ENCODE measurements at places on chromosomes 5 and 9. TPM values are rescaled to one million over a fixed set of nuclear protein-coding genes. Genes with fewer than 3 reads are reported as not detected.
A peak's percentile ranks its signal among the peaks of the same experiment; 100 is the strongest.

DNA sequence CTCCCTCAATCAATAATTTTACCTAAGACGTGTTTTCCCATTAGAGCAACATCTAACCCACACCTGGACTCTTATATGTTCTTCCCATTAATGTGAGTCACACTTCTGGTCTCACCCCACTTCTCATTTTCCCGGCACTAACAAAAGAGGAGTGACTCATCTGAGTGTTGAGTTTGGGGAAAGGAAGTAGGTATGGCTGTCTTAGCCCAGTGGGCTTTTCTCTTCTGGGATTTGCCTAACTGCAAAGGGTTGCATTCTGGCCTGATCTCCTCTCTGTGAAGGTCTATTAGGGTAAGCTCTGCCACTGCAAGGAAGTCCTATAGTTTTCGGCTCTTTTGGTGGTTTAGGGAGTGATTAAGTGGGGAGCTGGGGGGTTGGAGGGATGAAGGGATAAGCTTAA, 195.6 kb downstream of the KIAA0825 start:
- DNase-seq, result peak; percentile 26

GRCh38 chr9:133331221-133331620, 4.8 kb downstream of the SURF6 start:
- DNase-seq, result no peak

DNA sequence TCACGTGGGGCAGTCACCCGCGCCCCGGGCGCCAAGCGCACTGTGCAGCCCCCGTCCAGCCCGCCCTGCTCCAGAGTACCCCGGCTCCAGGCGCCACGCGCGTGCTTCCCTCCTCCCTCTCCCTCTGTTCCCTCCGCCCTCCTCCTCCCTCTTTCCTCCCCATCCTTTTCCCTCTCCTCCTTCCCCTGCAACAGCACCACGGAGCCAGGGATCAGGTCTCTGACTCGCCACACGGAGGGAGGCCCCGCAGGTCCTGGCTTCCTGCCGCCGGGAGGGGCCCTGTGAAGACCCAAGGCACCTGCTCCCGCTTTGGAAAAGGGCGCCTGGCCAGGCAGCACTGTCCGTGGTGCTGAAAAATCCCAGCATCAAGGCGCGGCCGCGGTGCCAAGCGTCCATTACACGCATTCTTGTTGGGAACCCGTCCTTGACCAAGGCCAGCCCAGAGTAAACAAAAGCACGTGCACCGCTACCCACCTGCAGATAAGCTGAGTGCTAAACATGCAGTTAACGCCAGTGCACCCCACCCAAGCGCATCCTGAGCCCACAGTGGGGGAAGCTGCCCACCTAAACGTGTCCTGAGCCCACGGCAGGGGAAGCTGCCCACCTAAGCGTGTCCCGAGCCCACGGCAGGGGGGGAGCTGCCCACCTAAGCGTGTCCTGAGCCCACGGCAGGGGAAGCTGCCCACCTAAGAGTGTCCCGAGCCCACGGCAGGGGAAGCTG, 21.7 kb downstream of the SLC6A18 start:
- no peak for DNase-seq

GRCh38 chr5:137155261-137156000, 343.7 kb downstream of the SPOCK1 start:
- DNase-seq, result no peak

DNA sequence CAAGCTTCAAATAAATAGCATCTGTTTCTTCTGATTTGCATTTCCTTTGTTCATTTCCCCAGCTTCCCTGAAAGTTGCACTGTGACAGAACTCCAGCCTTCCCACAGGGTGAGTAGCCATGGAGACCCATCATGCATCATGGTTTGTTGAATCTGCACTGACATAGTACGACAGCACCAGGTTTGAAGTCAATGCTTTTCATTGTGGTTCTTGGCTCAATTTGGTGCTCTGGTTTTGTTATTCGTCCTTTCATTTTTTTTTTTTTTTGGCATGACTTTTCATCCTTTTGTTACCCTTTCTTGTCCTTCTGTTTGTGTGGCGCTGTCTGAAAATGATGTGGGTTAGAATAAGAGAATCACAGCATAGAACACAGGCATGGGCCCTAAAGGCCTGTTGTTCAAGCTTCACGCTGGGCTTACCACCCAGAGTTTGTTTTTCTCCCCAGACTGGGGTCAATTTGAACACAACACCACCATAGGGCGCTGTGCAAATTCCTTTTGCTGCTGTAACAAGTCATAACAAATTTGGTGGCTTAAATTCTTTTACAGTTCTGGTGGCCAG, 206.2 kb upstream of the CDH10 start:
- DNase-seq, result no peak

DNA sequence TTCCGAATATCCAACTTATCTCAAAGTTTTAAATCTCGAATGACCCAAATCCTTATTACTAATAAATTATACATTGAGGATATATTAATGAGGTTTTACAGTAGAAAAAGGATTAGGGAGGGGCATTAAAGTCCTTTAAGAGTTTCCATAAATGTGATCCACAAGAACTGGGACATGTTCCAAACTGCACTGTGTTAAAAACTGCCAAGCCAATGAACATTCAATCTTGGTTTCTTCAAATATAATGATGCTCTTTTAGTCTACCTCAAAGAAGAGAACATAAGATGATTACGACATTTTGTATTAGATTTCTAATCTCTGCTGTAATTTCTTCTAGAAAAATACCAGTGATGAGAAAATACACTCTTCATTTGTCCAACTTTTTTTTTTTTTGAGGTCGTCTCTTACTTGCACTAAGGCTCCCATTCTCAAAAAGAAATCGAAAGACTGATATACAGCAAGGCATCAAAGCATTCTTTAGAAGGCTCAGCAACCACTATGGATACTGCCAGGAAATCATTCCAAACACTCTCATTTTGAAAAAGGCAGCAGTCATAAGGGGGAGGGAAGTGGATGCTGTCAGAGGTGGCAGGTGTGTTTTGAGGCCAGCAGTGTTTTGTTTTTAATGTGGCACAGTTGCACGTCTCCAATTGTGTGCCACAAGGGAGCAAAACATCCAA, 1.7 kb downstream of the PTAR1 start:
- DNase-seq, result no peak

GRCh38 chr5:152221721-152222629, 183.1 kb downstream of the NMUR2 start:
- DNase-seq, result no peak

GRCh38 chr5:77328930-77329647, 118.6 kb downstream of the PDE8B start:
- DNase-seq, result no peak

DNA sequence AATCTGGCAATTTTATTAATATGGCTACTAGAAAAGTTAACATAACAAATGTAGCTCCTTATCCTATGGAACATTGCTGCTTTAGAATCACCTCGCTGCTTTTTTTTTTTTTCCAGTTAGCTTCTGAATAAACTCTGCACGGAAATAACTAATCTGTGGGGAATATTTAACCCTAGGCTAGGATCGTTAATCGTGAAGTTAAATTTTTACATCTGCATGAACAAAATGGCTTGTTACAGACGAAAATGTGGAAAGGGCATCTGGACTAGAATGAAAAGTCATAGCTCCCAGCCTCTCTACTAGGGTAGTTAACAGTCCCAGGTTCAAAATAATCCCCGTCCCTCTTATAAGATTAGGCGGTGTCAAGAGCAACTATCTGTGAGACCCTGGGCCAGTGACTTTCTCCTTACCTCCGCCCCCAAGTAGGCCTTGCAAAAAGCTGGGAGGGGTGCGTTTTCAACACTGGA, 470 bp upstream of the SLC22A5 start:
- peak; percentile 66 for DNase-seq

GRCh38 chr5:87147441-87147840, 120.2 kb upstream of the RASA1 start:
- no peak for DNase-seq

DNA sequence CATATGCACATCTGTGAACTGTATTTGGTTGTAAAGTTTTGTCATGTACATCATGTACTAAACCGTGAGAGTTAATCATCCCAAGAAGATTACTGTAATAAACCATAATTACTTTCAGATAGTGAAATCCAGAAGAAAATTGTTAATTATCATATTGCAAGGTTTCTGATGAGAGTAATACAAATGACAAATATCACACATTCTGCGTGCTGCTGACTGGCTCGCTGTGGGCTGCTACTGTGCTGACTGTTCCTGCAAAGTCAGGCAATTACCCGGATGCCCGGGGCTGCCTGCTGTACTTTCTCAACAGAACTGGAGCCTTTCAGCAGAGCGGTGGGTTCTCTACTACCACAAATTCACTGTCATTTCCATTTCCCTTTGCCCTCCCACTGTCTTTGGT, 68.3 kb downstream of the SMARCA2 start:
- DNase-seq, result no peak

DNA sequence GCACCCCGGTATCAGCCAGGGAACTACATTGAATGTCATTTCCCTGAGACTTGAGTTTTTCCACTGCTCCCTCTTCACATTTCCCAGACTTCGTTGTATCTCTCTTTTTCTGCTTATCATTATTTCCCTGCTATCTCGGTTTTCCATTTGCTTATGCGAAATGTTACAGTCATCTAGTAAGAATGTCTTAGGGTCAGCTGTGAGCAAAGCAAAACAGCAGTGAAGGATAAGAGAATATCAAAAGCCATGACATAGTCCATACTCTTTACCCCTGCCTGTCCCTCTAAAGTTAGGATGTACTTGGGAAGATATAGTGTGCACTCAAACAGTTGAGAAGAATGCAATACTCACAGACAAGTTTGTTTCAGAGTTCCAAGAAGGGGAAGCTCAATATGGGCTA, 88.7 kb downstream of the ITGA1 start:
- no peak for DNase-seq

- DNase-seq, result no peak
Measured at GRCh38 chr5:168390491-168390890, 95.8 kb upstream of the RARS1 start.

DNA sequence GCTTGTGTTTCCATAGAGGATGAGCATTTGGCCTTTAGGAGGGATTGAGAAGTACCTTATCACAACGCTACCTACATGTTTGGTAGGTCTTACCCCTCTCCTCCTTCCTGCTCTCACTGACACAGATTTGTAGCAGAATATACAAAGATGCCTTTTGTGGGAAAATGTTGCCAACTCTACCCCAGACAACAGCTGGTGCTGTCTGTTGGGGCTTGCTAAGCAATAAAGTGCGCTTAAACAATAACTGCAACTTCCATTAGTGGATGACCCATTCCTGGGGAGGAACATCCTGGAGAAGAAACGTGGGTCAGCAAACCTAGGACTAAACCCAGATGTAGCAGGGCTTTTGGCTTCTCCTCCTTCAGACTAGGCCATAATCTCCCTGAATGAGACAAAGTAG, 174.3 kb downstream of the EFNA5 start:
- no peak for DNase-seq

DNA sequence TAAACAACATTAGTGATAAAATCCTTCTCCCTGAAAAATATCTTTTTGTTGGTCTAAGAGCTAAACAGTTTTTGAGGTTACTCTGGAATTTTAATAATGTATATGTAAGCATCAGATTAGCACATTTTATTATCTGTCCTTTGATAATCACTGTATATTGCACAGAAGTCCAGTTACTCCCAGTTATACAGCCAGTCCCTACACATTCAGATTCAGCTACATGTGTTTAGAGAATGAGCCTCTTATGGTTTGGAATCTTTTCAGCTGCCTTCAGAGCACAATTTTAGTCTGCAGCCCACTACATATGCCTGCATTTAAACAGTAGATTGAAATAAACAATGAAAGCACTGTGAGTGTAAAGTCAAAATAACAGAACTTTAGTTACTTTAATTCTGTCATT, 438.2 kb downstream of the ARHGEF28 start:
- no peak for DNase-seq

- DNase-seq, result no peak
Measured at GRCh38 chr5:139177809-139178588, 20.2 kb downstream of the SIL1 start.

DNA sequence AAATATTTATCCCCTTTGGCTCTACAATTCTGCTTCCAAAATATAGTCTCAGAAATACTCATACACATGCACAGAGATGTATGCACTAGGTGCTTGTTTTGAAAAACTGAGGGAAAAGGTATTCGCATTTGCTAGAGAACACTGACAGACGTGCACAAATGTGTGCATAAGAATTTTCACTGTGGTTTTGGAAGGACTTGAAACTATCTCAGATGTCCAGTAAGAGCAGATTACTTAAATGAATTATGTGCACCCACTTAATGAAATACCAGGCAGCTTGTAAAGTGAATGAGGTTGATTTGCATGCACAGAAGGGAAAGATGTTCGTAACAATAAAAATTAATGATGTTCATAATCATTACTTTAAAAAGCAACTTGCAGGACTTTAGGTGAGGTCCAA, 48.4 kb downstream of the SEC61B start:
- DNase-seq, result no peak

- no peak for DNase-seq
Measured at GRCh38 chr5:172187118-172188032, 649 bp downstream of the STK10 start.

DNA sequence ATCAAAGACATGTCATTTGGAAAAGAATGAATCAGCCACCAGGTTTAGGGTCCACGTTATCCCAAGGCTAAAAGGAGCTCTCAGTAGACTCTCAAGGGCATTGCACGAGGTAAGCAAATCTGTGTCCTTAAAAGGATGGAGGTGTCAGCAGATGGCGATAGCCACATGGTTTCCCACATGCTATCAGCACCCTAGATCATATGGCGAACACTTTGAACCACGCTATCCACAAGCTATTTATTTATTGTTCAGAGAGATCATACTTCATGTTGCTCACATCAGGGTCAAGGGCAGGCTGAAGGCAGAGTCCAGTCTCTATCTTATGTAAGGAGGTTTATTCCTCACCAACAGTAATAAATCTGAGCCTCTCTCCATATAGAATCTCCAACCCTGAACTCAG, 43.7 kb downstream of the CDH6 start:
- no peak for DNase-seq

- DNase-seq, result no peak
Measured at GRCh38 chr9:135959814-135960213, 1.4 kb downstream of the UBAC1 start.

GRCh38 chr9:88741335-88741734, 206.4 kb downstream of the NXNL2 start:
- DNase-seq, result no peak

Gene ROR2
- total RNA-seq, result 3.1 TPM

Gene PFN3
- total RNA-seq, result not detected

Gene KCNMB1
- not detected for total RNA-seq

Gene CNTNAP3
- total RNA-seq, result 5.5 TPM

Gene NFX1
- 15.6 TPM for total RNA-seq

Gene LHX6
- not detected for total RNA-seq

Gene ZNF454
- total RNA-seq, result 1.7 TPM

Gene HTR4
- not detected for total RNA-seq
